Chondrocyte (in vitro differentiated cells): ENCODE measurements at places on chromosomes 5 and 9. TPM values are rescaled to one million over a fixed set of nuclear protein-coding genes. Genes with fewer than 3 reads are reported as not detected.
A peak's percentile ranks its signal among the peaks of the same experiment; 100 is the strongest.

Gene IL5
- not detected in 3 replicates for total RNA-seq

Gene C9orf153
- total RNA-seq, result 0.48 TPM in 1 of 3 replicates, not detected in the others

Gene ZFP2
- 1.6 to 2.1 TPM (median 1.7 TPM) in 3 replicates for total RNA-seq

Gene EMB
- total RNA-seq, result 5.7 to 11.5 TPM (median 7.8 TPM) in 3 replicates

Gene ADAMTS6
- total RNA-seq, result 20.0 to 30.1 TPM (median 21.5 TPM) in 3 replicates

DNA sequence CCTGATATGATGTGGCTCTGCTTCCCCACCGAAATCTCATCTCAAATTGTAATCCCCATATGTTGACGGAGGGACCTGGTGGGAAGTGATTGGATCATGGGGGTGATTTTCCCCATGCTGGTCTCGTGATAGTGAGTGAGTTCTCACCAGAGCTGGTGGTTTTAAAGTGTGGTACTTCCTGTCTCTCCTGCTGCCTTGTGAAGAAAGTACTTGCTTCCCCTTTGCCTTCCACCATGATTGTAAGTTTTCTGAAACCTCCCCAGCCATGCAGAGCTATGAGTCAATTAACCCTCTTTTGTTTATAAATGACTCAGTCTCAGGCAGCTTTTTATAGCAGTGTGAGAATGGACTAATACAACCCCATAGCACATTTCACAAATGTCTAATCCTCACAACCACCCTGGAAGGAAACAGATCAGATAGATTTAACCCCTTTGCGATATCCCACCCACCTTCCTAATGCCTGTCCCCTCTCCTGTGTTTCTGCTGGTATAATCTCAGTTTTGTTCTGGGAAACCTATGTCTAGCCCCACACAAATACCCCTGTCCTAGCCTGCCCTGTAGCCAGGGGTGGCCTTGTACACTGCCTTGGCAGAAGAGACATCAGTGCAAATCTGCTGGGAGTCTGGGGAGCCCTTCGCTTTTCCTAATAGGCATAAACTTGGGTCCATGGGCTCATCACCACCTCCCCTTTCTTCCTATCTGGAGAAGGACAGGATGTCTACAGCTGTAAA, 157.0 kb upstream of the RAI14 start:
- no peaks in the 10 kb centered on the region for H3K27me3 ChIP-seq
- H3K4me1 ChIP-seq, result peaks cover 82% of the 10 kb centered on the region
- no peaks in the 10 kb centered on the region for H3K36me3 ChIP-seq
- no peak for DNase-seq
- H3K27ac ChIP-seq, result peak overlapping the region; percentile 93
- no peak overlapping the region for H3K4me3 ChIP-seq

DNA sequence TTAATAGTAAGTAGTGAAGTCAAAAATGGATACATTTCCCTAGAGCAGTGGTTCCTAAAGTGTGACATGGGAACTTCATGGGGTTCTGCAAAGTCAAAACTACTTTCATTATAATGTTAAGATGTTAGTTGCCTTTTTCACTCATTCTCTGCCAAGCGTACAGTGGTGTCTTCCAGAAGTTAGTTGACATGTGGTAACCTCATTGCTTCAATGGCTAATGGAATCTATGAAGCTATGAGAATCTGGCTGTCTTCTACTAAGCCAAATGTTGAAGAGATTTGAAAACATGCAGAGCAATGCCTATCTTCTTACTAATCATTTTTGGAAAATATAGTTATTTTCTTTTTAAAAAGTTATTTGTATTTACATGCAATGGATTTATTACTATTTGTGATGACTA, 111.8 kb downstream of the SLC12A2 start:
- H3K4me1 ChIP-seq, result peaks cover 8% of the 10 kb centered on the region
- DNase-seq, result no peak
- no peaks in the 10 kb centered on the region for H3K27me3 ChIP-seq
- no peak overlapping the region for H3K27ac ChIP-seq
- H3K36me3 ChIP-seq, result peaks cover 12% of the 10 kb centered on the region

- H3K36me3 ChIP-seq, result no peaks in the 10 kb centered on the region
- no peaks in the 10 kb centered on the region for H3K27me3 ChIP-seq
- no peak overlapping the region for H3K4me3 ChIP-seq
- no peak for DNase-seq
Observed at GRCh38 chr9:131304676-131305355, 15.3 kb downstream of the PLPP7 start.

DNA sequence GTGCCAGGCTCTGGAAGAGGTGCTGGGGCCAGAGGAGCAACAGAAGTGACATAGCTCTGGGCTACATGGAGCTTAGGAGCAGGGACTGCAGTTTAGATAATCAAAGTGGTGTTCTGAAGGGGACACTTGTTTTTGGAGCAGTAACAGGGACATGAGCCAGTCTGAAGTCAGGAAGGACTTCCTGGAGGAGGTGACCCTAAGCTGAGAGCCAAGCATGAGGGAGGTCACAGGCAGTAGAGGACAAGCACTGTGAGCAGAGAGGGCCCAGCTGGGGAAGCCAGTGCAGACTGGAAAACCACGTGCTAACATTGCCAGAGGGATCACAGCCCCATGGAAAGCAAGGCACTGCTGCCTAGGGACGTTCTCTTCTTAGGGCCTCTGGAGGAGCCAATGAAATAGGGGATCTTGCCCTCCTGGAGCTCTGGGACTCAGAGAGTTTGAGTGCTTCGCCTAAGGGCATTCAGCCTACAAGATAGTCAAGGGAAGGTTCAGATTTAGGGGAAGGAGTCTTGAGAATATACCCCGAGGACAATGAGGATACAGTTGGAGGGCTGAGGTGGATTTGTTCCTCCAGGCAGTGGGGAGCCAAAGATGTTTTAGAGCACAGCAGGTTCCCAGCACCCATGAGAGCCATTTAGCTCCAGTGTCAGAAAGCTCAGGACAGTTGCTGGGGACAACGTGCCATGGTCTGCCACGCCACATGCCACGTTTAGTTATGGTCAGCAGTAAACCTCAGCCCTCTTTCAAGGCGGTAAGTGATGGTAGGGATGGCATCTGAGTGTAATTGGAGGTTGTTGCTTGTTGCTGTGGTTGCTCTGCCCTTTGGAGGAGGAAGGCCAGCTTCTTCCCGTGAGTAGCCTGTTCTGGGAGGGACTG, 40.5 kb upstream of the SH3PXD2B start:
- no peak for DNase-seq
- peaks cover 1% of the 10 kb centered on the region for H3K36me3 ChIP-seq
- no peak overlapping the region for H3K4me3 ChIP-seq
- peaks cover 21% of the 10 kb centered on the region for H3K27me3 ChIP-seq
- H3K27ac ChIP-seq, result peak overlapping the region; percentile 14

GRCh38 chr9:123395276-123395688, 39.3 kb downstream of the CRB2 start:
- H3K4me1 ChIP-seq, result peaks cover 15% of the 10 kb centered on the region
- H3K36me3 ChIP-seq, result peaks cover 3% of the 10 kb centered on the region
- no peak for DNase-seq
- peak overlapping the region; percentile 23 for H3K27ac ChIP-seq
- H3K27me3 ChIP-seq, result no peaks in the 10 kb centered on the region
- no peak overlapping the region for H3K4me3 ChIP-seq

DNA sequence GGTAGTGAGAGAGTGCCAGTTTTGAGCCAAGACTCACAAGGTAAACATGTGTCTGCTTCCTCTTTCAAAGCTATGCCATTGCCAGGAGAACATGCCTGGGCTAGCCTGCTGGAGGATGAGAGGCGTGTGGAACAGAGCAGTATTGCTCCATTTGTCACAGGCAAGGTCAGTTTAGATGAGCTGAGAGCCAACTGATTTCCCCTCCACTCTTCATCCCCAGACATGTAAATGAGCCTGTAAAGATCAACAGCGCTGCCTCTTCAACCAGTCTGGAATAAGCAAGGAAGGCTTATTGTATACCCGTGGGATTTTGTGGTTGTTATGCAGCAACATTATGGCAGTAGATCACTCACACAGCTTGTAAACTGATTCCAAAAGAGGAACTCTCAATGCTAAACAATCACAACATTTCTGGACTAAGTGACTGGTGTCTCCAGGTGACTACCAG, 8.2 kb upstream of the GDNF start:
- DNase-seq, result no peak
- H3K4me1 ChIP-seq, result peaks cover 8% of the 10 kb centered on the region
- H3K4me3 ChIP-seq, result no peak overlapping the region
- H3K36me3 ChIP-seq, result peaks cover 3% of the 10 kb centered on the region
- H3K27ac ChIP-seq, result peak overlapping the region; percentile 29

DNA sequence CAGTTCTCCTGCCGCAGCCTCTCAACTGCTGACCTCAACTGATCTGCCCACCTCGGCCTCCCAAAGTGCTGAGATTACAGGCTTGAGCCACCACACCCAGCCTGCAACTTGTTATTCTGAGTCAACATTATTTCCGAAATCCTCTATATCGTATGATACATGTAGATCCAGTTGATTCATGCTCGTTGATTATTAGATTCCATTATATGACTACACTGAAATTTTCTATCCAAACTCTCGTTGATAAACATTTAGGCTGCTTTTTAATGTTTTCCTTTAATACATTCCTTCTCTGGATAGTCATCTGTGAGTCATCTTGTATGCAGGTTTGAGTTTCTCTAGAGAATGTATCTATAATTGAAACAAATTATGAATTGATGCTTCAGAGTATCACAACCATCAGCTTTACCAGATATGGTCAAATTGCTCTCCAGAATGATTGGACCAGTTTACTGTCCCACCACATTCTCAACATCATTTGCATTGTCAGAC, 4.1 kb downstream of the CDK7 start:
- peaks cover 22% of the 10 kb centered on the region for H3K36me3 ChIP-seq
- DNase-seq, result no peak
- H3K27me3 ChIP-seq, result no peaks in the 10 kb centered on the region
- H3K4me3 ChIP-seq, result peak overlapping the region; percentile 39
- H3K4me1 ChIP-seq, result peaks cover 75% of the 10 kb centered on the region

GRCh38 chr9:38284588-38285051, 107.9 kb upstream of the ALDH1B1 start:
- H3K4me3 ChIP-seq, result no peak overlapping the region
- peaks cover 13% of the 10 kb centered on the region for H3K27me3 ChIP-seq
- H3K36me3 ChIP-seq, result no peaks in the 10 kb centered on the region
- no peaks in the 10 kb centered on the region for H3K4me1 ChIP-seq
- DNase-seq, result no peak

DNA sequence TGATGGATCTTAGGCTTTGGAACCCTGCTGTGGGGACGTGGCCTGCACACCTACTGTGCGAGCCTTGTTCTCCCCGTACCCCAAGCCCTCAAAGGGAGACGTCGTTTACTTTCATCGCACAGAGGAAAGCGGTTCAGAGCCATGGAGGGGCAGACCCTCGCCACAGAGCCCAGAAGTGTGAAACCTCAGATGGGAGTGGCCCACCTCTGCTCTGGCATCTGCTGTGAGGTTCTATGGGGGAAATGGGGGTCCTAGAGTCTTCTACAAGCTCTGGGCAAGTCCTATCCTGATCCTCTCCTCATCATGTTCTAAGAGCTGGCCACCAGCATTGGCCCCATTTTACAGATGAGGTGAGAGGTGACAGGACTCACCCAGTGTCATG, 3.7 kb upstream of the RNF44 start:
- no peak for DNase-seq
- no peaks in the 10 kb centered on the region for H3K27me3 ChIP-seq
- H3K27ac ChIP-seq, result peak overlapping the region; percentile 90
- H3K36me3 ChIP-seq, result no peaks in the 10 kb centered on the region
- peaks cover 45% of the 10 kb centered on the region for H3K4me1 ChIP-seq

DNA sequence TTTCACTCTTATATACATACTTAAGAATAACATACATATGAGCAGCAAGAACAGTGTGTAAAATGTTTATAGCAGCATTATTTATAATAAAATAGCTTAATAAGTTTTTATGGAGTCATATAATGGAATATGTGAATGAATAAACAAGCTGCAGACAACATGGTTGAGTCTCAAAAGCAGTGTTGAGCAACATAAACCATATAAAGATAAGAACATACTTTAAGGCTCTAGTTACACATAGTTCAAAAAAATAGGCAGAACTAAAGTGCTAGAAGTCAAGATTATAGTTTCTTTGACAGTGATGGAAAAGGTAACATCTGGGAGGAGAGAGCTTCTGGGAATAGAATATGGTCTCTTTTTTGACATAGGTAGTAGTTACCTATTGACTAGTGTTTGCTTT, 53.7 kb upstream of the ADAMTS19 start:
- no peak for DNase-seq
- H3K4me1 ChIP-seq, result peaks cover 3% of the 10 kb centered on the region
- peaks cover 10% of the 10 kb centered on the region for H3K27me3 ChIP-seq
- no peak overlapping the region for H3K27ac ChIP-seq
- H3K36me3 ChIP-seq, result no peaks in the 10 kb centered on the region

DNA sequence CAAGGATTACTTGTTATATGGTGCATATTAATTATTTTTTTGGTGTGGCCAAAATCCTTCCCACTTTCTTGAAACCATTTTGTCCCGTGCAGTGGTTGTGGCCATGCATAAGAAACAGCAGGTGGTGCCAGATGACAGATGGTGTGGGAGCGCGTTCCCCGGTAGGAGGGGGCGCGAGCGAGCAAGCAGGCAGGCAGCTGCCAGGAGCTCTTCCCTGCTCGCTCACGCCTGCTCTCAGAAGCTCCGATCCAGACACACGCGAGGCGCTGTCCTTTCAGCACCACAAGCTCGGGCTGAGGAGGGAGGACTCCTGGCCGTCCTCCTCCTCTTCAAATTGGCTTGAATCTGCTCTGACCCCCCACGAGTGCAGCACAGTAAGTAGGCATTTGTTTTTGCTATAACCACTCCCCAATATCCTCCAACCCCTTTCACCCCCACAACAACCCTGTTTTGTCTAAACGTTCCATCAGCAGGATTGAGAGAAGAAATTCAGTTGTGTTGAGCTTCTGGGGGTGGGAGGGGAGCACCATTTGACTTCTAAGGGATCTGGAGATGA, at the start of gene NSG2:
Gene NSG2, plus strand, starts transcription at position 237 of the 556 bp plus-strand sequence. CDS start 1,050 bp downstream, outside the sequence.
- no peaks in the 10 kb centered on the region for H3K36me3 ChIP-seq
- H3K4me3 ChIP-seq, result no peak within 1 kb of the TSS
- H3K27ac ChIP-seq, result no peak within 1 kb of the TSS
- H3K4me1 ChIP-seq, result no peaks in the 10 kb centered on the region

DNA sequence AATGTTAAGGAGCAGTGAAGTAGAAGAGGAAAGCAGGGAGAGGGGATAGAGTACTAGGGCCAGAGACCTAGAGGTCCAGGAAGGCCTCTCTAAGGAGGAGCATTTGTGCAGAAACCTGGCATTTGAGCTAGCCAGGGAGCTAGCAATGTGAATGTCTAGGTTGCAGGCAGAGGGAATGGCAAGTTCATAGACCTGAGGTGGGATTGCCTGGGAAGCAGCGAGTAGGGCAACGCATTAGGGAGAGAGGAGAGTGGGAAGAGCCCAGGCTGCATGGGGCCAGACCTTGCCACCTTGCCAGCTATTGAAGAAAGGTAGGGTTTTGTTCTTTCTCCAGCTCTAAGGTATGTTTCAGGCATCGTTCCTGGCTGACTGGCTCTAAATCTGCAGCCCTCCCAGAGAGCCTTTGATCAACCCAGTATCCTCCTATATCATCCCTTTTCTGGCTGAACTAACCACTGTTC, 54.0 kb downstream of the SLC22A5 start:
- no peak for DNase-seq
- H3K27ac ChIP-seq, result peak overlapping the region; percentile 68
- H3K4me1 ChIP-seq, result peaks cover 83% of the 10 kb centered on the region
- no peak overlapping the region for H3K4me3 ChIP-seq
- H3K36me3 ChIP-seq, result peaks cover 2% of the 10 kb centered on the region
